Stimulated activated CD4-positive, alpha-beta T cell treated with anti-CD3 and anti-CD28 coated beads, Interleukin-1b, Interleukin-23, amount 100 ng/mL, for 48 hours (primary cell): ENCODE measurements at places on chromosomes 2 and 18.

- no peak for DNase-seq
These were observed 270.1 kb upstream of the POU3F3 start for GRCh38 chr2:104583811-104584210.

DNA sequence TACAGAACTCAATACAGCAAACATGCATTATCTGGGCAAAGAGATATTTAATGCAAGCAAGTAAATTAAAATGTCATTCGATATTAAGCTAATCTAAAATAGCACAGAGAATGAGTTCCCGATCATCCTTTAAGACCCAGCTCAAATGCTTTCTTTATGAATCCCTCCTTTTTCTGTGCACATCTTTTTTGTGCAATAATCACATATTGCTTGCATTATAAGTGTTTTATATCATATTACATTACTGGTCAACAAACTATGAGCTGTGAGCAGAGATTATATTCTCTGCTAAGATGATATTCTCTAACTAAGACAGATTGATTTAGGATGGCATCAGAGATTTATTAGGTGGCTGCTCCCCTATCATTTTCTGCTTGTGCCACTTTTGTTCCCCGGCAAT is 146.1 kb downstream of the ERBB4 start:
- DNase-seq: no peak

GRCh38 chr2:220703279-220703678 is 868.8 kb downstream of the EPHA4 start:
- DNase-seq: no peak

GRCh38 chr18:79747156-79747845 is 50.4 kb upstream of the KCNG2 start:
- no peak for DNase-seq

DNA sequence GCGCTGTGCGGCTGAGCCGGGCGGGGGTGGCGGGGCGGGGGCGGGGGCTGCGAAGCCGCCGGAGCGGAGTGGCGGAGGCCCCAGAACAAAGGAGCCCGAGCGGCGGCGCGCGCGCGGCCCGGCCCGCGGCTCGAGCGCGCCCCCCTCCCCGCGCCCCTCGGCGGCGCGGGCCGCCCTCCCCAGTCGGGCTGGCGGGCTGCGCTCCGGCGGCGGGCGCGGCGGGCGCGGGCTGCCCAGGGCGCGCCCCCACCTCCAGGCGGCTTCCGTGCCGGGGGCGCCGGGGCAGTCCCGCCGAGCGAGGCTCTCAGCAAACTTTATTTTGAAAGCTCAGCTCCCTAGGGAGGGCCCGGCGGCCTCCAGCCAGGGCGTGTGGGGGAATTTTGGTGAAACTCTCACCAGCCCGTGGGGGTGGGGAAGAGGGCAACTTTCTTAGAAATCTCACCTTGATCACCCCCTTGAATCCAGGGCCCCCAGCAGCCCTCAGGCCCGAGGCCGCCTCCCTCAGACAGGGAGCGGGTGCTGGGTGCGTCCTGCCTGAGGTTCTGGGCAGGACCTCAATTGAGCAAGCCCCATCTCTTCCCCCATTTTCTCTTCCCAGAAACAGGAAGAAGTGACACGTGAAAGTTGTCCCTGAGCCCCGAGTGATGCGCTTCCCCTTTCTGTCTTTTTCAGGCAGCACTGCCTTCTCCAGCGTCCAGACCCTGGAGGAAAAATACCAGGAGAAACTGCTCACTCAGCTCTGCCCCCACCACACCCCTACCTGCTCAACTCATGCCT is 786 bp downstream of the TET3 start:
- peak; percentile 58 for DNase-seq

DNA sequence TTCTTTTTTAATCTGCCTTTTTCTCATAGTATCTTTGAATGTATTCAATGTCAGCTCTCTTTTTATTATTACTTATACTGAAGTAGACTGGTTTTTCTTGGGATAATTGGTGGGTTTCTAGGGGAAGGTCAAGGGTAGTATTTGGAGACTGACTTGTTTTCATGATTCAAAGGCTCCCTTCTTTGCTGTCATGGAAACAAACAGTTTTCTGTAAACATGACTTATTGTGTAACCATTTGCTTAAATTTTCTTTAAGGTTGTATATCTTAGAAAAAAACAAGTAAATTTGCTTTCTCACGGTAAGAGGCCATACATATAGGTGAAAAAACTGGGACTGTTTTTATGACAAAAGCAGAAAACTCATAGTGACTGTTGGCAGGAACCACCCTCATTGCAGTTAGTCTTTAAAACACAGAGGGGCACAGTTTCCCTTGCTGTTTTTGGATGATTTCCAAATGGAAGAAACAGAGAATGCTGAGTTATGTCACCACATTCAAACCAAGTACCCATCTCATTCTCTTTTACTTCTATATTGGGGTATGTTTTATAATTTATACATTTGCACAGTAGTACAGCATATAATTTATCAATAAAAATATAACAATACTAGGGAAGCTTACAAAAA is 5.8 kb upstream of the RDH14 start:
- no peak for DNase-seq

DNA sequence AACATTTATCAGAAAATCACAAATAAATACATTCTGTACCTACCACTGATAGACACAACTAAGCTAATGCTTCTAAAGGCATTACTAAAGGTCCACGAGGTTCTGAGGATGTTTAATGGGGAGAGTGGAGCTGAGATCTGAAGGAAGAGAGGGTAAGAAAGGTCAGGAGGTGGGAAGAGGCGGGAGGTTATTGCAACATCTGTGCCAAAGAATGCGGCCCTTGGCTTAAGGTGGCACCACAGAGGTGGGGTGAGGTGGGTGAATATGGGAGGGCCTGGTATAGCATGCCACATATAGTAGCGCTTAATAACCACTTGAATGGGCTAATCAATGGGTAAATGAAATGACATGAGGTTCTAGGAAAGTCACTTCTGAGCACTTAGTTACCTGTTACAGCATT is 217.8 kb upstream of the ATP5MC3 start:
- no peak for DNase-seq

DNA sequence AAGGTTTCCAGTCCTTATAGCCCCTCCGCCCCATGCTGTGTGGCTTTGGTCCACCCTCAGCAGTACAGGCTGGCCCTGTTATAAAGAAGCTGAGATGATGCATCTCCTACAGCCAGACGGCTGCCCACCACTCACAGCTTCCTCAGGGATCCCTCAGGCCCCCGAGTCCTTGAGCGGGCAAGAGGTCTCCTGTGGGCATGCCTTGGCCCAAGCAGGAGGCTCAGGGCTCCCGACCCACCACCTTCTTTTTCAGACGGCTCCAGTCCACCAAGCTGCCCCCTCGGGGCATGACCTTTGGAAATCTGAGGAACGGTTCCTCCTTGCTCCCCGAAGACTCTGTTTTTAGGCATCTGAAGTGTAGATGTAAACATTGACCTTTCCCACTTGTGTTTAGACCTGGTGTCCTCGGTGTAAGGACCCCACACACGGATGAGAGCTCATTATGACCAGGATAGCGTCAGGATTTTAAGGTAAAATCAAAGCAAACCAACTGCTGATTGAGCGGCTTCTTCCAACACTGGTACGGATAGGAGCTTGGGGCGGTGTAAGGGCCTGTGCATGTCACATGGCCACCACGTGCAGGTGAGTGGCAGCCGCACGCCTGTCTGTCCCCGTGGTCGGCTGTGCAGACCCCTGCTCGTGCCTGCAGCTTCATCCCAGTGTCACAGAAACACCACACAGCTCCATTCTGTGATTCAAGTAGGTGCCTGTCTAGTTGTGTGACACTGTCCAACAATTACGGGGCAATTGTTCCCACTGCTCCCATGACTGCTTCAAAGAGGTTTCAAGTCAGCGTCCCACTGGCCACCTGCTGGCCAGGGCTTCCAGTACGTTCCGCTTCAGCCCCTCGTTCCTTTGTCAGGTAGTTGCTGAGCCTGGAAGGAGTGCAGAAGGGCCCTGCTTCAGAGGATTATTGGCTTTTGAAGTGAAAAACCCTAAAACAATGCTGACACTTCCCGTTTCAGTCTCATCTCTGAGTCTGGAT is 74.7 kb downstream of the NDUFA10 start:
- DNase-seq: no peak

- DNase-seq: no peak
These were observed 109.9 kb downstream of the MSTN start for GRCh38 chr2:189952536-189953109.

DNA sequence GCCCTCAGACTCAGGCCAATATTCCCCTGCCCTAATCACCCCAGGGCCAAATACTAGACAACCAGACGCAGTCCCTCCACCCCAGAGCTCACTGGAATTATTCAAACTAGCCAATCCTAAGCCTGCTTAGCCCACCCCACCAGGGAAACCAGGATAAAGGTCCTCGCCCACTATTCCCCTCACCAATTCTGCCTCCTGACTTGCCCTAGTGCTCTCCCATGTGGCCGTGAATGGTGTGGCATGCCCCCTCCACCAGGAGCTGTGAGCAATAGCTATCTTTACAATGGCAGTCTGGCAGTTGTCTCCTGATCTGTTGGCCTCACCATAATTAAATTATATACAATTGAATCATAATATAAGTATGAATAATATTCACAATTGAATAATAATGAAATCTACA is 42.3 kb downstream of the FAM124B start:
- DNase-seq: no peak

GRCh38 chr2:197209742-197210408 is 100.7 kb downstream of the ANKRD44 start:
- peak; percentile 77 for DNase-seq
